Stimulated activated CD4-positive, alpha-beta T cell treated with anti-CD3 and anti-CD28 coated beads, TNF-alpha, amount 100 ng/mL, for 48 hours (primary cell): ENCODE measurements at places on chromosomes 11 and 22.

DNA sequence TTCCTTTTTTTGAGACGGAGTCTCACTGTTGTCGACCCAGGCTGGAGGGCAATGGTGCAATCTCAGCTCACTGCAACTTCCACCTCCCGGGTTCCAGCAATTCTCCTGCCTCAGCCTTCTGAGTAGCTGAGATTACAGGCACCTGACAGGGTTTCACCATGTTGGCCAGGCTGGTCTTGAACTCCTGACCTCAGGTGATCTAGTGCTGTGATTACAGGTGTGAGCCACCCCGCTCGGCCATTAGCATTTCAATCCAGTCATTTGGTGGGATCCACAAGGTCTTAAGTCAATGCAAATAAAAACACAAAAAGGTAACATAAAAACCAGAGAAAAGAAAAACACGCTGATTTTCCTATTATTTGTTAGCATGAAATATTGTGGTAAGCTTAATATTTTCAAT lies 1227.2 kb upstream of the TENM4 start:
- DNase-seq: no peak

- DNase-seq: peak; percentile 50
These were observed 29.8 kb downstream of the SREBF2 start for GRCh38 chr22:41862530-41863266.

DNA sequence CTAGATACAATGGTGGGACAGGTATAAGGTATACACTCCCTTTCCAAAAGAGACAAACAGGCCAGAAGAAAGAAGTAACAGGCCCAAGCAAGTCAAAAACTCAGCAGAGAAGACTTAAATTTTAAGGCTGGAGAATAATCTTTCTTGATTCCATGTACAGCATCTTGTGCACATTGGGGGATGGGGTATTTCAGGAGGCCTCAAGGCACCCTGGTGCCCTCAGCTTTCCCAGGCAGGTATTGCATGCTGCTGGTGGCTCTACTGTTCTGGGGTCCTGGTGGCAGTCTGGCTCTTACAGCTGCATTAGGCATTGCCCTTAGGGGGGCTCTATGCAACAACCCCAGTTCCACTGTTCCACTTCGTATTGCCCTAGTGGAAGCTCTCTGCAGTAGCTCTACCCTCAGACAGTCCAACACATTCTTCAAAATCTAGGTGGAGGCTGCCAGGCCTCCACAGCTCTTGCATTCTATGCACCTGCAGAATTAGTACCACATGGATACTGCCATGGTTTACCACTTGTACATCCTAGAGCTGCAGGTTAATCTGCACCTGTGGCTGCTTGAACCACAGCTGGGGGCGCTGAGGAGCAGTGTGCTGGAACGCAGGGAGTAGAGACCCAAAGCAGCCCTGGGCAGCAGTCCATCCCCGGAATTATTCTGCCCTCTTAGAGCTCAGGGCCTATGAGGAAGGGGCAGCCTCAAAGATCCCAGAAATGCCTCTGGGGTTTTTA lies 4.2 kb upstream of the CTSC start:
- DNase-seq: no peak

DNA sequence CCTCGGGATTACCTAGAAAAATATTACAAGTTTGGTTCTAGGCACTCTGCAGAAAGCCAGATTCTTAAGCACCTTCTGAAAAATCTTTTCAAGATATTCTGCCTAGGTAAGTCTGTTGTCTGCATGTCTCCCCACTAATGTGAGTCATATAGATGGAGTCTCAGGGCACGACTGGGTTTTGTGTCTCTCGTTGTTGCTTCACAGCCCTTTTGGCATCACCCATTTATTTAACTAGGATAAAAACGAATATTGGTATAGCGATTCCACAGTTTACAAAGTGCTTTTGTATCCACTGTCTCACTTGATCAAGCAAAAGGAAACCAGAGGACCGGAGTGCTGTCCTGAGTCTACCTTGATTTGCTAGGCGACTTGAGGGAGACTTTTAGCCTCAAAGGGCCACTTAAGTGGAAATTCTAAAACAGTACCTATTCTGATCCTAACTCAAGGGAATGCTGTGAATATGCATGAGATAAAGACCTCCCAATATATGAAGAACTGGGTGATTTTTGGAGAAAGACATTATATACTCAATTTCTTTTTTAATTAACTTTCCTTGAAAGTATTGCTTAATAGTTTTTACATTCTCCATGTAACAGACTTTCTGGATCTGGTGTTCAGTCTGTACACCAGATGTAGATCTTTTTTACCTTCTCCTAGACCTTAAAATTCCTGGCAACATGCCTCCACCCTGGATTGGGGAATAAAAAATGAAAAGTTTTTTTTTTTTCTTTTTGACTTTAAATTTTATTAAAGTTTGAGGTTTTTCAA lies 590 bp downstream of the NNMT start:
- DNase-seq: no peak

GRCh38 chr22:41123151-41123550 lies 30.8 kb downstream of the EP300 start:
- no peak for DNase-seq

DNA sequence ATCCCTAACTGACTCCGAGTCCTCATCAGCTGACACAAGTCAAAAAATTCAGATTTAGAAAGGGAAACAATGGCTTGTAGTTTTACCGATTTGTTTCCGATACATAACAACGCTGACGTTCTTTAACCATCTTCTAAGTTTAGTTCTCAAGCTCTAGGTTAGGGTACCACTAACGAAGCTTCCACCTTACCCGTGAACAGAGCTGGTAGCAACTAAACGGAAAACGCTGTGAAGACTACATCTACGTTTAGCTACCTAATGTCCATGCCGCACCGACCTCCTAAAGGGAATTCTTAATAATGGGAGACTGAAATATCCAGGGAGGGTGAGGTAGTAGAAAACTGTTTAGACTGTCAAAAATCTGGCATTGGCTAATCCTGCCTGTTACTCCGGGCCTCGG lies 1.0 kb downstream of the NUP98 start:
- DNase-seq: no peak

- no peak for DNase-seq
These were observed 21.1 kb downstream of the SERPINH1 start for GRCh38 chr11:75582895-75583717.

- no peak for DNase-seq
These were observed 5.9 kb downstream of the YWHAH start for GRCh38 chr22:31950226-31950625.

GRCh38 chr22:22884010-22884887 lies 3.4 kb upstream of the IGLL5 start:
- DNase-seq: peak; percentile 57

GRCh38 chr22:35955546-35955945 lies 73.1 kb downstream of the RBFOX2 start:
- DNase-seq: no peak

- DNase-seq: no peak
These were observed 89.0 kb downstream of the ISX start for GRCh38 chr22:35154937-35155387.

GRCh38 chr11:121336279-121336937 lies 43.8 kb downstream of the SC5D start:
- no peak for DNase-seq

- DNase-seq: no peak
These were observed 47.1 kb upstream of the CTSC start for GRCh38 chr11:88384669-88385005.

- DNase-seq: no peak
These were observed 697 bp downstream of the LGALS1 start for GRCh38 chr22:37675930-37676735.

- DNase-seq: no peak
These were observed 4.6 kb upstream of the RANGAP1 start for GRCh38 chr22:41290262-41291221.

- no peak for DNase-seq
These were observed 10.2 kb upstream of the LTO1 start for GRCh38 chr11:69685348-69685747.

DNA sequence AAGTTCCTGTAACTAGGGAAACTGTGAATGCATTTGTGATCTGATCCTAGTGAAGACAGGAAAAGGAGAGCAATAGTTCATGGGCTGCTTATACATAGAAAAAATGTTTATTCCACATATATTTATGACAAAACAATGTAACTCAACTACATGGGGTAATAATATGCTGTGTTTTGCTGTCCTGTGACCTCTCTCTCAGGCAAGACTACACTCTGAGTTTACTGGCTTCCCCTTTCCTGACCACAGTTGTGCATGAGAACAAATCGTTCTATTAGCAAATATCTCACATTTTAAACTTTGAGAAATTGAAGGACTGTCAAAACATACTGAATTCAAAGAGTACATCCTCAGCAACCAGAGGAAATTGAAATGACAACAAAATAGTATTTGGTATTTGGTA lies 161.9 kb upstream of the TRPC6 start:
- DNase-seq: no peak

- no peak for DNase-seq
These were observed 68.5 kb upstream of the ARFGAP3 start for GRCh38 chr22:42925598-42925997.

GRCh38 chr11:1194231-1194976 lies 28.5 kb upstream of the MUC5B start:
- no peak for DNase-seq

GRCh38 chr11:565921-566509 lies 5.2 kb downstream of the RASSF7 start:
- DNase-seq: no peak

- DNase-seq: no peak
These were observed 138.0 kb upstream of the POU2AF2 start for GRCh38 chr11:111107501-111107900.

- no peak for DNase-seq
These were observed 27.2 kb downstream of the GRIK4 start for GRCh38 chr11:120538707-120539106.

- no peak for DNase-seq
These were observed 893 bp upstream of the SCN4B start for GRCh38 chr11:118153516-118153915.

GRCh38 chr11:104524254-104524653 lies 360.3 kb upstream of the PDGFD start:
- no peak for DNase-seq

- no peak for DNase-seq
These were observed 33.9 kb upstream of the ZNF195 start for GRCh38 chr11:3412837-3413236.
